ENCODE measurements at places on chromosomes 4 and X. TPM values are rescaled to one million over a fixed set of nuclear protein-coding genes. Genes with fewer than 3 reads are reported as not detected.

MSANTD1 gene
- total RNA-seq: 0.72 TPM

ABCG2 gene
- 17.8 TPM for total RNA-seq

ADGRG4 gene
- not detected for total RNA-seq

SH3TC1 gene
- total RNA-seq: 49.4 TPM

KLHL5 gene
- total RNA-seq: 346 TPM

USP53 gene
- 73.1 TPM for total RNA-seq

PPA2 gene
- total RNA-seq: 61.7 TPM

AVPR2 gene
- total RNA-seq: not detected

TDO2 gene
- 12.3 TPM for total RNA-seq

MID2 gene
- total RNA-seq: 19.6 TPM

POF1B gene
- total RNA-seq: not detected

HTT-AS gene
- total RNA-seq: not detected

CTAG1B gene
- total RNA-seq: not detected

CXCL11 gene
- 0.14 TPM for total RNA-seq

UGT2B11 gene
- not detected for total RNA-seq

CFAP47 gene
- not detected for total RNA-seq

NXF2B gene
- total RNA-seq: not detected

SHROOM3 gene
- total RNA-seq: 7.9 TPM

HAUS3 gene
- 15.0 TPM for total RNA-seq

TENM3 gene
- 23.0 TPM for total RNA-seq

All from placental pericyte (primary cell).